AG20443 (cell line): ENCODE measurements at places on chromosomes 5 and 9.
A peak's percentile ranks its signal among the peaks of the same experiment; 100 is the strongest.

GRCh38 chr9:73215249-73215648 is 63.6 kb downstream of the ANXA1 start:
- no peak for DNase-seq

GRCh38 chr9:109316207-109316640 is 4.6 kb downstream of the EPB41L4B start:
- peak; percentile 89 for DNase-seq

DNA sequence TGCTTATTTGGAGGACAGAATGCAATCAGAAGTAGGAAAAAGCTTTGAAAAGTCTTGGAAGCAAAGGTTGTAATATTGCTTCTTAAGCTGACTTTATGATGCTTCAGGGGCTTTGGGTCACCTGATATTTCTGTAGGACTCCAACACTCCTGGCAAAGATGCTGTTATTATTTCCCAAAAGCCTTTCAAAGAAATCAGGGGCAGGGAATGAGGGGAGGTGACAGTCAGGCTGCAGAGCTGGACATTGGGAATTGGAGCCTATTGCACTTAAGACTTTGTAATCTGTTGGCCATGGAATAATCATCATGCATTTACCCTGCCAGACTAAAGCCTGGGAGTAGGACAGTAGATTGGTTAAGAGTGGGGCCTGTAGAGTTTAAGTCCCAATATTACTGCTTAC is 168.3 kb upstream of the IL12B start:
- no peak for DNase-seq

DNA sequence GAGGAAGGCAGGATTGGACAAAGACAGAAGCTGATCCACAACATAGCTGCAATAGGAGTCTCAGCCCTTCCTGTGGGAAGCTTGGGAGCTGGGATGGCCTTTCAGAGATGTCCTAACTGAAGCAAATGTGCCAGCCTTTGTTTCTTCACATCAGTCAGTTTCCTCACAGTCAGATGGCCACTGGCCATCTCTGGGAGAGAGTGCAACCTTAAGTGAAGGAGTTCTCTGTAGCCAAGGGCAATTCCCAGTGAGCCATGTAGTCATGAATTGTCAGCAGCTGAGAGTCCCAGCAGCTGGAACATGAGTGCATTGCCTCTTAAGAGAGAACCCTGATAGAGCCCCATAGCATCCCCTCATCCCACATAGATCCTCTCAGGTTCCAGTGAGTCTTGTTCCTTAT is 89.1 kb upstream of the LIFR start:
- no peak for DNase-seq

- peak; percentile 88 for DNase-seq
Measured at GRCh38 chr9:99353408-99353807, 131.3 kb downstream of the SEC61B start.

DNA sequence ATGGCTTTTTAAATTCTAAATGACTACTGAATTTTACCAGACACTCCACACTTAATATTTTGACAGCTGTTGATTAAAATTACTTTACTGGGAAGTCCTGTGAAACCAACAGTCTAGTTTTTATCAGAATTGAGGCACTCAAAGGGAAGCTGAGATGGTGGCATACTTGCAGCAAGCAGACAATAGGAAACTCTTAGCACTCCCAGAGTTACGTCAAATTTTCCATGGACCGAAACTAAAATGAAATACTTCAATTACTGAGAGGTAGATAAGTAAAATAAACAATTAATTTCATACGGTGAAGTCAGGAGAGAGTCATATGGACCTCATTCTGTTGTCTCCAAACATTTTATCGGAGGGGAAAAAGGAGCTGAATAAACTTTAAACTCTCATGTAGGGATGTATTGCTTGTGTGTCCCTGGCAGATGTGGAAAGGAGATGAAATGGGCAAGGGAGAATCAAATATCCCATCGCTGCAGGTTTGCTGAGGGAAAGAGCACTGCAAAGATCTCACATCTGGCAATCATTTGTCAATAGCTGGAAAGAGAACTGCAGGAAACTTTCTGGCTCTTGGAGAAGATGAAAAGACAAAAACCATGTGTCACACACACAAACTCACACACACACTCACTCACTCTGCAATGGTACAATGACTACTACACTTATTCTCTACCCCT is 189.4 kb downstream of the BNC2 start:
- peak; percentile 32 for DNase-seq

DNA sequence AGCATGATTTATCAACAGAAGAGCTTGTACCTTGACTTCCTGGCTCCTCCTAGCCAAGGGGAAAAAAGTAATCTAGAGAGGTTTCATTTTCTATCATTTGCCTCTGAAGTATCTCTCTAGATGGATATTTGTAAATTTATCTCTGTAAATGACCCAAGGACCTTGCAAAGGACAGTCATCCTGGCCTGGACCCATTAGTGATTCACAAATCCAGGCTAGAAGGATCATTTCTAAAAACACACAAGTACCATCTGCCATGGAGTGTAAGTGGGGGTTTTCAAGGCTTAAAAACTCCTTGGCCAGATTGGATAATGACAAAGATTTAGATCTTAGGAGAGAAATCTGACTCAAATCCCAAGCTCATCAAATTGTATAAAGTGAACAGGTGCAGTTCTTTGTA is 8.1 kb downstream of the TTC23L start:
- no peak for DNase-seq

GRCh38 chr9:136244122-136244968 is 1.3 kb downstream of the QSOX2 start:
- DNase-seq, result no peak

GRCh38 chr9:136686794-136687711 is at the start of gene AGPAT2:
AGPAT2 (minus strand) TSS chr9:136687457; CDS start chr9:136687357, 100 bp downstream.
- peak; percentile 87 for DNase-seq

DNA sequence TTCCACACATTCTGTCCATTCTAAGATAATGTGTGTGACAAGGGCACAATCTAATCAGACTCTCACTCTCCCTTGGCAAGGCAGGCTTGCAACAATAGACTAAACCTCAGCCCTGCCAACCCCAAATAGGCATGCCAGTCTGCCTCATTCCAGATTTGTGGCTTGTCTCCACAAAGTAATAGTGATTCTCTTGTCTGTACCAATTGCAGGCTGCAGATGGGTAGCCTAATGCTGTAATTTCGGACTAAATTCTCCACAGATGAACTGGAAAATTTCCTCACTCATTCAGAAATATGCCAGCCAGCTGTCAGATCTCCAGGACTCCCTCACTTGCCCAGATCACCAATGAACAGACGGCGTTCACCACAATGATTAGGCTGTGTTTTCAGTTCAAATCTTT is 413.6 kb downstream of the ELAVL2 start:
- no peak for DNase-seq

GRCh38 chr5:35626108-35626507 is 8.4 kb downstream of the SPEF2 start:
- peak; percentile 19 for DNase-seq

DNA sequence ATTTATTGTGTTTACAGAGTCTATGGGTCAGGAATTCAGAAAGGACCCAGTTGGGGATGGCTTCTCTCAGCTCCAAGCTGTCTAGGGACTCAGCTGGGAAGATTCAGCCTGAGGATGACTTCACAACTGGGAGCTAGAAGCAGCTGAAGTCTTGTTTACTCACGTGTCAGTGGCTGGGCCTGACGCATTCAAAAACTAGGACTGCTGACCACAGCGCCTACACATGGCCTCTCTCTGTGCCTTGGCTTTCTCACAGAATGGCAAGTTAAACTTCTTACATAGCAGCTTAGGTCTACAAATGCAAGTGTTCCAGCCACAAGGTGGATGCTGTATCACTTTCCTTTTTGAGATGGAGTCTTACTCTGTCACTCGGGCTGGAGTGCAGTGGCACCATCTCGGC is 16.3 kb upstream of the PPP2CA start:
- peak; percentile 74 for DNase-seq
